ENCODE measurements at places on chromosomes 16 and 17.

- no peak for DNase-seq
Observed at GRCh38 chr16:83068686-83069085, 441.9 kb downstream of the CDH13 start.

DNA sequence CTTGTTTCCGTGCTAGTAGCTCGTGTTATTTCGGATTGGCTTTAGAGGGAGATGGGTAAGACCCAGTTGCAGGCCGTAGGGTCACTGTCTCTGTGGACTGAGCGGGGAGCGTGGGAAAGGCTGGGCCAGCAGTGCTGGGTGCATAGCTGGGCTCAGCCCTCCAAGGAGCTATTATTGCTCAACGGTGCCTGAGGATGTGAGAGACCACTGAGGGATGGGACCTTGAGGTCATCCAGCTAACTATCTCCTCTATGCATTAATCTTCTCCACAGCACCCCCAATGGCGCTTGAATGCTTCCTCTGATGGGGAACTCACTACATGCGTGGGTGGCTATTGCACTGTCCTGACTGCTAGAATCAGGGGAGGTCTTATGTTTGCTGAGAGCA, 126.1 kb upstream of the FOXF1 start:
- DNase-seq = no peak

GRCh38 chr17:17401271-17401781, 75.5 kb upstream of the MED9 start:
- no peak for DNase-seq

DNA sequence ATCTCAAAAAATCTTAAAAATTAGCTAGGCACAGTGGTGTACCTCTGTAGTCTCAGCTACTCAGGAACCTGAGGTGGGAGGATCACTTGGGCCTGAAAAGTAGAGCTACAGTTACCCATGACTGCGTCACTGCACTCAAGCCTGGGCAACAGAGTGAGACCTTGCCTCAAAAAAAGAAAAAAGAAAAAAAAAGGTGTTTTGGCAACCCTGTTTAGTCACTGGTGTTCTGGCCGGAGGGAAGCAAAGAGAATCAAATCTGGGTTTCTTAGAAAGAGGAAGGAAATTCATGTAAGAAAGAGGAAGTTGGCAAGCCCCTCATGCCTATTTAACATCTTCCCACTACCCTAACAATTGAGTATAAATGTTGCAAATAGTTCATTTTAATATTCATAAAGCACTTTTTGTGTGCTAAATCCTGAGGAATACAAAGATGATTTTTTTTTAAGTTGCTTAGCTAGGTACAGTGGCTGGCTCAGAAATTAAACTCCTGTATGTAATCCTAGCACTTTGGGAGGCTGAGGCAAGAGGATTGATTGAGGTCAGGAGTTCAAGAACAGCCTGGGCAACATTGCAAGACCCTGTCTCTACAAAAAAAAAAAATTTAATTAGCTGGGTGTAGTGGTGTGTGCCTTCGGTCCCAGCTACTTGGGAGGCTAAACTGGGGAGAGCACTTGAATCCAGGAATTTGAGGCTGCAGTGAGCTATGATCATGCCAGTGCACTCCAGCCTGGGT, 6.5 kb upstream of the USP32 start:
- DNase-seq = no peak

- DNase-seq = no peak
Observed at GRCh38 chr17:5591966-5592365, 7.7 kb upstream of the NLRP1 start.

- DNase-seq = no peak
Observed at GRCh38 chr16:67678354-67679023, 11.9 kb downstream of the C16orf86 start.

DNA sequence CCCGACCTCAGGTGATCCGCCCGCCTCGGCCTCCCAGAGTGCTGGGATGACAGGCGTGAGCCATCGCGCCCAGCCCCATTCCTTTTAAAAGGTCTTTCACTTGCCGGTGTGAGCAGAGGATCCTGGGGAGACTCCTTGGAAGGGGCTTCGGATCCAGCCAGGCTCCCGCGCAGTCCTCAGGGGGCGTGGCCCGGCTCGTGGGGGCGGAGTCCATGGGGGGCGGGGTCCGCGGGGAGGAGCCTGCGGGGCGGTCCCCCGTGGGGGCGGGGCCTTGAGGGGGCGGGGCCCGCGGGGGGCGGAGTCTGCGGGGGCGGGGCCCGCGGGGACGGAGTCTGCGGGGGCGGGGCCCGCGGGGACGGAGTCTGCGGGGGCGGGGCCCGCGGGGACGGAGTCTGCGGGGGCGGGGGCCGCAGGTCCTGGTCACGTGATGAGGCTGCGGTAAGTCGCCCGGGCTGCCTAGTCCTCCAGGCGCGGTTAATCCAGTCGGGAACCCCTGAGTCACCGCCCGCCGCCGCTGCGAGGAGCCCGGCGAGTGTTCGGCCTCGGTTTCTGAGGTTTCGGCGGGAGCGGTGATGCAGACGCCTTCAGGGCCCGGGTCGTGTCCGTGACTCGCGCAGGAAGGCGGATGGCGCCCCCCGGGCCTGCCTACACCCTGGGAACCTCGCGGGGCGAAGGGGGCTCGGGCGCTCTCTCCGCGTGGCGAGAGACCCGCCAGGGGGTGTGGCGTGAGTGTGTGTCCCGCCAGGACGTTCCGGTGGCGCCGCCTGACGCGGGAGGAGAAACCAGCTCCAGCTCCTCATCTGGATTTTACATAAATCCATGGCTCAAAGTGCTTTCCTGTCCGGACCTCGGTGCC, 23.6 kb upstream of the ABR start:
- no peak for DNase-seq

DNA sequence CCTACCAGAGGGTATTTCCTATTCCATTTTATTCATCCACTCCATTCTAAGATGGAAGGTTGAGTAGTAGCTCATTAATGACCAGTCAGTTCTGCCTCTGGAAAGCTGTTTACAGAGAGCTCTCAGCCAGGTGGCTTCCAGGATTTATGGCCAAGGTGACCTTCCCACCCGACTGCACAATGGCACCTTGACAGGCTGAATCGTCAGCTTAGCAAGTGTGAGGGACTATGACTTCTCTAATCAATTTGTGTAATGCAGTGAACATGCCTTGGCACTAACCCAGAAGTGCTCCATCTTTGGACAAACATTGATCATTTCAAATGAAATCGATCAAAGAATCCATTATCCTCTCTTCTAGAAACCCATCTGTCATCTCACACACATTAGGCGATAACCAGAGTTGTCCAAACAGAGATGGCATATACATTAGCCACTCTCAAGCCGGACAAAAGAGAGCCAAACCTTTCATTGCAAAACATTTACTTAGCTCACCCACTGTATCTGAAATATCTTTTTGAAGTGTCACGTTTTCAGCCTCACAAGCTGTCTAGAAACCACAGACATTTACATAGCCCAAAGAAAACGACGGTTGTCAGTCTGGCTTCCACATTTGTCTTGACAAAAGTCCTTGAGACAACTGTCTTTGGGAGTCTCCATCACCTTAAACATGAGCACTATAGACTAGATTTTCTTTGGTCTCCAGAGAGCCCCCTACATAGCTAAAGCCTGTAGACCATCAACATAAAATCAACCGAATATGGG, 35.6 kb downstream of the CLEC3A start:
- no peak for DNase-seq

DNA sequence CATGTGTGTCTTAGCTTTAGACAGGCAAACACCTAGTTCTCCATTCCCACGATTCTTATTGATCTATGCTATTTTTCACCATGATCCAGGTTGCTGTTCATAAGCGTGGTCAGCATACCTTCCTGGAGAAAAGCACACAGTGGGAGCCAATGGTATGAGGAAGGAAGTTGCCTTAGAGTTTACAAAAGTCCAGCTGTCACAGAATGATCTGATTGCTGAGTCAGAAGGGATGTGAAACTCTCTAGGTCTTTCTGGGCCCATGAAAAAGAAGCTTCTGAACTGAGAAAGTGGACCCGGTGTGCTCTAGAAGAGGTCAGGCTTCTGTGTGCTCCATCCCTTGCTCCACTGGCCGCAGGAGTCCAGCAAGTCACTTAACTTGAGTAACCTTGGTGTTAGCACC, 71.0 kb upstream of the CCL1 start:
- DNase-seq = no peak

DNA sequence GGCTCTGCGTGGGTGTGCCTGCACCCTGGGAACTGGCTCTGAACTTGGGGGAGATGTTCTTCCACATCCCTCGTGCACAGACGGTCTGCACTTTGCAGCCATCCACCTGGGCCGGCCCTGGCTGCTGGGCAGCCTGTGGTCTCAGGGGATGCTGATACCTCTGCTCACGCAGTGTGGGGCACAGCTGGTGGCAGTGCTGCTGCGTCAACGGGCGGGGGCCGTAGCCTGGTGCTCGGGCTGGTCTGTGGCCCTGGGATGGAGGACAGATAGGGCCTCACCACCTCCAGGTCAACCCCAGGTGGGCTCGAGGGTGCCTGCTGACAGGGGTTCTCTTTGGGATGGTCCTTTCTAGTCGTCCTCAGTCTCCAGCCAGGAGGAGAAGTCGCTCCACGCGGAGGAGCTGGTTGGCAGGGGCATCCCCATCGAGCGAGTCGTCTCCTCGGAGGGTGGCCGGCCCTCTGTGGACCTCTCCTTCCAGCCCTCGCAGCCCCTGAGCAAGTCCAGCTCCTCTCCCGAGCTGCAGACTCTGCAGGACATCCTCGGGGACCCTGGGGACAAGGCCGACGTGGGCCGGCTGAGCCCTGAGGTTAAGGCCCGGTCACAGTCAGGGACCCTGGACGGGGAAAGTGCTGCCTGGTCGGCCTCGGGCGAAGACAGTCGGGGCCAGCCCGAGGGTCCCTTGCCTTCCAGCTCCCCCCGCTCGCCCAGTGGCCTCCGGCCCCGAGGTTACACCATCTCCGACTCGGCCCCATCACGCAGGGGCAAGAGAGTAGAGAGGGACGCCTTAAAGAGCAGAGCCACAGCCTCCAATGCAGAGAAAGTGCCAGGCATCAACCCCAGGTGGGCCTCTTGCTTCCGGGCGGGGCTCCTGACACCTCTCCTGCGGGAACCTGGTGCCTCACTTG, 36.3 kb downstream of the TSC2 start:
- DNase-seq = no peak

GRCh38 chr17:31591924-31592323, 200.4 kb downstream of the RAB11FIP4 start:
- no peak for DNase-seq

Data from activated T-helper 1 cell treated with anti-CD3 and anti-CD28 coated beads, Interleukin-2, amount 50 U/mL, for 16 hours (primary cell).